ENCODE measurements at places on chromosomes 1 and 21.

- DNase-seq = no peak
Measured at GRCh38 chr1:47189844-47190508, at the start of gene PDZK1IP1. PDZK1IP1 (minus strand) TSS chr1:47190036; CDS start chr1:47189932, 104 bp downstream.

- DNase-seq = no peak
Measured at GRCh38 chr1:26274801-26275425, 5.0 kb upstream of the SH3BGRL3 start.

GRCh38 chr1:81848880-81849682 is 48.3 kb downstream of the ADGRL2 start:
- DNase-seq = no peak

DNA sequence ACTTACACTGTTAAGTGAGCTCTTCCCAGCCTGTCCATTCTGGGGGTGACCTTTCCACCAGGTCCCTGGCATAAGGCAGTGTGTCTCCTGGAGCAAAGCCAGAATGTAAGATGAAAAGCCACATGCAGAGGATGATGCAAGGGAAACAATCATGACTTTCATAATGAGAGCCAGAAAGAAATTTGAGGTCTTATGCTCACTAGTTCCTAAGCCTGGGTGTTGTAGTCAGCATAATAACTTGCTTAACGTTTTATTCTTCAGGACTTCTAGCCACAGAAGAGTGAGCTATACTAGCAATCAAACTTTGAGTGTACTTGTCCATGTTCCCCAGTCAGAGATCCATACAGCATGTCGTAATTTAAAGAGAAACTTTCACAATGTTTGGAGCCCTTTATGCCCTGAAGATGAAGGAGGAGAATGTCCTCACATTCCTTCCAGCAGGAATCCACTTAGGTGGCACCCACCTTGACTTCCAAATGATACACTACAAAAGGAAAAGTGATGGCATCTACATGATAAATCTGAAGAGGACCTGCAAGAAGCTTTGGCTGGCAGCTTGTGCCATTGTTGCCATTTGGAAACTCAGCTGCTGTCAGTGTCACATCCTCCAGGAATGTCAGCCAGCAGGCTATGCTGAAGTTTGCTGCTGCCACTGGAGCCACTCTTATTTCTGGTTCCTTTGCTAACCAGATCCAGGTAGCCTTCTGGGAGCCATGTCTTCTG is 60.5 kb upstream of the FOXD3 start:
- DNase-seq = no peak

DNA sequence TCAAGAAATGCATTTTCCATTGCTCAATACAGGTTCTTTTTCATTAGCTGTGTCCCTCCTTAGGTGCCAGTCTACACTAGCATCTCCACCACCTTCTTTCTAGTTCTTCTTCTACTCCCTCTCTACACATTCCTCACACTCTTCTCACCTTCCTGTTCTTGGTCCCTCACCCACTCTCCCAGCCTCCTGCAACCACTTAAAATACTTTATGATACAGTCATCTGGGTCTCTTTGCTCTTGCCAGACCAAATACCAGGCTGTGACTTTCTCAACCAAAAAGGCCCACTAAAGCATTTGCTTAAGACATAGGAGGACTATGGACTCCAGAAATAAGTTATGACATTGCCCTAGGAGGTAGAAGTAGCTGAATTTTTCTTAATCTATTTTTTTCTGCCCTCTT is 35.1 kb downstream of the PIGM start:
- no peak for DNase-seq

Data from stimulated activated CD8-positive, alpha-beta memory T cell treated with anti-CD3 and anti-CD28 coated beads, Interleukin-7, amount 100 ng/mL, for 48 hours (primary cell).